ENCODE measurements at places on chromosomes 2 and 18.

DNA sequence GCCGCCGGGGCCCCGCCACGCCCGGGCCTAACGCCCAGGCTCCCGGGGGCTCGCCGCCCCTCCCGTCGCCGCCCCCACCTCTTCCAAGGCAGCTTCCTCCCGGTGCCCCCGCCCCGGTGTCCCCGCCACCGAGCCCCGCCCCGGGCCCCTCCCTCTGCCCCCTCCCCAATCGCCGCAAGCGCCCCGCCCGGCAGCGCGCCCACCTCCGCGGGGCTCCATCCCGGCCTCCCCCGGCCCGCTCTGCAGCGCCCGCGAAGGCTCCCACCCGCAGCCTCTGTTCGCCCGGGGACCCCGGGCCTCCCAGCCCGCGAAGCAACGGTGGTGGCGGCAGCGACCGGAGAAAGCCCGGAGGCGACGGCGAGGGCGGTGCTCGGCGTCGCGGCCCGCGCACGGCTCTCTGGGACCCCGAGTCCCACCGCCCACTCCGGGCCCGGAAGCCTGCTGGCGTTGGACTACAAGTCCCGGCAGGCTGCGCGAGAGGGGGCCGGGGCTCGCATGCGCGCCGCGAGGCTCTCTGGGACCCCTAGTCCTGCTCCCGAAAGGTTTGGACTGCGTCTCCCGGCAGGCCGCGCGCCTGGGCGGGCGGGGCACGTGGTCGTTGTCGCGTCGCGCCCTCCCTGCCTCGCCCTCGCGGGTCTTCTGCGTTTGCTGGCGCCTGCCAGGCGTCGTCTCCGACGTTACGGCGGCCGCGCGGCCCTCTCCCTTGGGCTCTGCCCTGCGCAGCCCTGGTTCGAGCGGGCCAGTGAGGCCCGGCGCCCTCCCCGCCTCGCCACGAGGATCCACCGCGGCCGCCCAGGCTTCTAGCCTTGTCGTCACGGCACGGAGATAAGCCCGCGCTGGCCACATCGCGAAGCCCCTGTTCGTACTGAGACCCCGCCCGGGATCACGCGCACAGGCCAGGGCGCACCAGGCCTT is at the start of gene STK25:
Gene STK25, minus strand, starts transcription at position 345 of the 915 bp plus-strand sequence. CDS start 549 bp downstream, outside the sequence.
- DNase-seq, result peak; percentile 88

- no peak for DNase-seq
Observed at GRCh38 chr2:32947484-32948143, 861 bp downstream of the LTBP1 start.

DNA sequence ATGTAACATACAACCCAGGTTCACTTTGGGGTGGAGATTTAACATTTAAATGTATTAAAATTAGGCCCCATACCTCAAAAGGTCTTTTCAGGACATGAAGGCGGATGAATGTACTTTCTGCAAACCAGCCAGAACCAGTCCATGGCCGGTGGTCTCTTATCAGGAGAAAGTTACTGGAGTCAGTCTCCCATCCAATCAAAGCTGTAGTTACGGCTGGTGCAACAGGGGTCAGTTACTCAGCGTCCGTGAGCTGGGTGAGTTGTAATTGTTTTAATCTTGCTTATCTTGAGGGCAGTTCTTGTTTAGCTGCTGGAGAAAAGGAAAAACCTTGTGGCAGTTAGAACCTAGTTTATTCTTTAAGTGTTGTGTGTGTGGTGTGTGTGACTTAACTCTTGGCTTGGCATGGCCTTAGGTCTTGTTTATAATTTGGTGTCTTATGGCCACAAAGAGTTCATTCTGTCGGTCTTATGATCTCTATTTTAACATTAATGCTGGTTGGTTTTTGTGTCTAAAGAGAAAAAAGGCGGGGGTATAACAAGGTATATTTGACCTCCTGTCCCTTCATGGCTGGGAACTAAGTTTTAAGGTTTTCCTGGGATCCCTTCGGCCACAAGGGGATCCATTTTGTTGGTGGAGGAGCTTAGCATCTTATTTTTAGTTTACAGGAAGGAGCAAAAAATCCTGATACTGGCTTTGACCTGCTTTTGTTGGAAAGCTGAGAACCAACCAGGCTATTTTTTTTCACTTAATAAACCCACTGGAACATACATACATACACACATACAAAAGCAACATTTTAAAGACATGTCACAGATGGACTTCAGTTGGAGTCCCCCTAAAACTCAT is 143.5 kb upstream of the NCK2 start:
- DNase-seq, result no peak

GRCh38 chr18:22109535-22109934 is 59.9 kb upstream of the GATA6 start:
- no peak for DNase-seq

- DNase-seq, result no peak
Observed at GRCh38 chr18:59779979-59780378, 82.8 kb upstream of the CCBE1 start.

GRCh38 chr2:70104231-70105111 is 17.2 kb downstream of the PCBP1 start:
- DNase-seq, result no peak

DNA sequence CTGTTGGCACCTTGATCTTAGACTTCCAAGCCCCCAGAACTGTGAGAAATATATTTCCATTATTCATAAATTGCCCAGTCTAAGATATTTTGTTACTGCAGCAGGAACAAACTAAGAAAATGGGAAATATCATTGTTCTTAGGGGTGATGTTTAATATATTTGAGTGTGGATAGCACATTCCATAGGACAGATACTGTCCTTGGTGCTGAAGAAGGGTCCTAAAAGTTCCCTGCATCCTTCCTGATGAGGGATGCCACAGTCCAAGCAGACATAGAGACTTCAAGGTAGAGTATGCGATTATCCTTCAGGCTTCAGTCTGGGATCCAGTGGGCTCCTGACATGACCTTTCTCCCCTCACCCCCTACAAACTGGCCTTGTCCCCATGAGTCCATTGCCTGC is 689.0 kb downstream of the TDRD15 start:
- DNase-seq, result no peak

- no peak for DNase-seq
Observed at GRCh38 chr2:39706945-39707344, 41.2 kb downstream of the TMEM178A start.

- DNase-seq, result no peak
Observed at GRCh38 chr2:216687646-216688045, 7.7 kb downstream of the IGFBP5 start.

DNA sequence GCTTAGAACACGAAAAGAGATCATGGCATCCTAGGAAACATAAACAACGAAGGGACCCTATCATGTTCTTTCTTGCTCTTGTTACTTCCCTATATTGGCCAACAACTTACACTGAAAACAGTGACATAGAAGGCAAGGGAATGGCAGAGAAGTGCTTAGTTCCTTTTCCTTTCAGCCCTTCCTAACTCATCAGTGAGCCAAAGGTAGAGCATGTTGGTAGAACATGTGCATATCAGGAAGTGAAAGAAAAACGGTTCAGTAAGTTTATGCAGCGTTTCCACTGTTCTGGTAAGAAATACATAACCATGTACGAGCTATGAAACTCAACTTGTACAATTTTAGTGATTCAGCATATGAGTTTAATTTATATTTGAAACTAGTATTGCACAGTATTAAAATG is 21.7 kb downstream of the AKAIN1 start:
- no peak for DNase-seq

DNA sequence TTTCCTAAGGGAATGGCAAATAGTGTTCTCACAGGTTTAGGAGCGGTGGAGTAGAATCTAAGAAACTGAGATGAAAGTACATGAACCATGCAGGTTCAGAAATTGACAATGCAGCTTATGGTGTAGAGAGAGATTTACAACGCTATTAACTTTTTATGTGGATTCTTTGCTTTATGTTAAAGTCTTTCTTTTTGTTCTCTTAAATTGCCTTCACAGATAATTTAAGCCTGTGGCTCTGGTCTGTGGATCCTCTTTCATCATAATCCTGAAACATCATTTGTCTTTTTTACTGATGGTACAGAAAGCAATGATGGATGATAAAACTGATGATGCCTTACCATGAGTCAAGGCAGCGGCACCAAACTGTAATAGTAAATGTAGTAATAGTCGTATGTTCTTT is 30.3 kb downstream of the SOCS6 start:
- no peak for DNase-seq

DNA sequence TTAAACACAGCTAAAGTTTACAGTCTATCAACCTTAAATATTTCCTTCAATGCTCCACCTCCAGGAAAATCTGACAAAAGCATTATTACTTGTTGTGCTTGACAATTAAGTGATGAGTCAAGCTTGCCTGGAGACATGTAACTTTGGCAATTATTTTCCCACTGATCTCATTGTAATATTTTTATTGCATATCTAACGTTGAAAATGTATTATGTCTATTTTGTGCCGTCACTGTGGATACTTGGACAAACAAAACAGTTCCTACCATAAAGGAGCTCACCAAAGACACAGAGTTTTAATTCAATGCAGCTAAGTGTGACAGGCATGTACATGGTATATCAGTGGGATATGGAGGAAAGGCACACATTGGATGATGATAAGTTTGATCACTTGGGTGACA is 24.7 kb downstream of the RNF103 start:
- no peak for DNase-seq

GRCh38 chr18:3246635-3247239 is 864 bp upstream of the MYL12A start:
- no peak for DNase-seq

GRCh38 chr2:134198006-134198634 is 55.8 kb upstream of the MGAT5 start:
- DNase-seq, result no peak

GRCh38 chr2:41062336-41062735 is 610.4 kb upstream of the SLC8A1 start:
- DNase-seq, result no peak

GRCh38 chr2:236160366-236161081 is 7.7 kb downstream of the GBX2 start:
- DNase-seq, result no peak
